Activated naive CD8-positive, alpha-beta T cell treated with anti-CD3 and anti-CD28 coated beads for 36 hours (primary cell): ENCODE measurements at places on chromosomes 12 and 14. TPM values are rescaled to one million over a fixed set of nuclear protein-coding genes. Genes with fewer than 3 reads are reported as not detected.
A peak's percentile ranks its signal among the peaks of the same experiment; 100 is the strongest.

DNA sequence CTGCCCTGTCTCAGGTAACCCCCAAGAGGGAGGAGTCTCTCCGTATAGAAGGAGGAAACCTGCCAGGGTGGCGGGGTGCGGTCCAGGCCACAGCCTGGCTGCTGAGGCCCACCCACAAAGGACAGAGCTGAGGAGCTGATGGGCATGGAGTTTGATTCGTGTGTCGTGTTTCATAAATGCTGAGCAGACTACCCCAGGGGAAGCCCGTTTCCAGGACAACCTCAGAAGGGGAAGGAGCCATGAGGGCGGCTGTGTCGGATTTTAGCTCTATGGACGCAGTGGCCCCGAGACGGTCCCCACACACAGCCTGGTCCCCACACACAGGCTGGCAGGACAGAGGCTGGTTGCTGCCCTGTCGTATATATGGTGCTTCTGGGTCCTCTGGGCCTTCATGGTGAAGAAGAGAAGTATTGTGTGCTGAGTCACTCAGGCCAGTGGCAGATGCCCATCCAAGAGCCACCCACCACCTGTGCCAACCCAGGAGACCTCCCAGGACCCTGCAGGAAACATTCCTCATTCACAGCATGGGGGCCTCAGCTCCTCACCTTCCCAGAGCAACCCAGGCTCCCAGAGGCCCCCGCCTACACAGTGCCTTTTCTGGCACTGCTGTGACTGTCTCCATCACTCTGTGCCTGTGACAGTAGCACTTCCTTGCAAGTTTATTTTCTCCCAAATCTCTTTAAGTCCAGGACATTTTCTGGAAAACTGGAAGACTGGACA, 63.1 kb upstream of the RIN3 start:
- no peak overlapping the region for H3K27ac ChIP-seq
- no peaks in the 10 kb centered on the region for H3K27me3 ChIP-seq
- no peaks in the 10 kb centered on the region for H3K36me3 ChIP-seq

GRCh38 chr14:93888995-93889394, 38.1 kb upstream of the FAM181A start:
- no peak overlapping the region for H3K4me3 ChIP-seq
- no peaks in the 10 kb centered on the region for H3K36me3 ChIP-seq
- peaks cover 20% of the 10 kb centered on the region for H3K27me3 ChIP-seq
- no peaks in the 10 kb centered on the region for H3K4me1 ChIP-seq

- H3K36me3 ChIP-seq: no peaks in the 10 kb centered on the region
- no peak overlapping the region for H3K4me3 ChIP-seq
- H3K27ac ChIP-seq: no peak overlapping the region
- H3K27me3 ChIP-seq: peaks cover 16% of the 10 kb centered on the region
- H3K4me1 ChIP-seq: peaks cover 7% of the 10 kb centered on the region
Observed at GRCh38 chr12:62654326-62655241, 188.0 kb downstream of the MON2 start.

The GALNT16 gene
- total RNA-seq: 0.50 TPM

The SERPINA4 gene
- not detected for total RNA-seq

- H3K27me3 ChIP-seq: no peaks in the 10 kb centered on the region
- no peaks in the 10 kb centered on the region for H3K36me3 ChIP-seq
- H3K4me3 ChIP-seq: no peak overlapping the region
- peaks cover 4% of the 10 kb centered on the region for H3K4me1 ChIP-seq
Observed at GRCh38 chr12:124630791-124631313, 63.4 kb upstream of the NCOR2 start.

The SCN8A gene
- 0.93 TPM for total RNA-seq

GRCh38 chr12:117408161-117408791, 46.9 kb upstream of the NOS1 start:
- DNase-seq: no peak
- H3K27me3 ChIP-seq: no peaks in the 10 kb centered on the region
- H3K36me3 ChIP-seq: no peaks in the 10 kb centered on the region
- H3K27ac ChIP-seq: no peak overlapping the region
- H3K4me3 ChIP-seq: no peak overlapping the region

GRCh38 chr12:21906919-21907493, 34.2 kb downstream of the ABCC9 start:
- DNase-seq: no peak
- H3K27ac ChIP-seq: no peak overlapping the region
- no peaks in the 10 kb centered on the region for H3K36me3 ChIP-seq
- H3K27me3 ChIP-seq: peaks cover 3% of the 10 kb centered on the region
- H3K4me1 ChIP-seq: no peaks in the 10 kb centered on the region
- no peak overlapping the region for H3K4me3 ChIP-seq

- peak overlapping the region; percentile 89 for H3K4me3 ChIP-seq
- DNase-seq: no peak
- peak overlapping the region; percentile 60 for H3K27ac ChIP-seq
- H3K27me3 ChIP-seq: no peaks in the 10 kb centered on the region
- H3K36me3 ChIP-seq: peaks cover 14% of the 10 kb centered on the region
Observed at GRCh38 chr12:6929466-6930452, 2.0 kb downstream of the ATN1 start.

- H3K27ac ChIP-seq: no peak overlapping the region
- H3K36me3 ChIP-seq: no peaks in the 10 kb centered on the region
- no peak overlapping the region for H3K4me3 ChIP-seq
- no peaks in the 10 kb centered on the region for H3K4me1 ChIP-seq
Observed at GRCh38 chr14:61153914-61154545, 127.1 kb downstream of the TMEM30B start.

- DNase-seq: no peak
- peaks cover 15% of the 10 kb centered on the region for H3K27me3 ChIP-seq
- no peaks in the 10 kb centered on the region for H3K36me3 ChIP-seq
- no peak overlapping the region for H3K27ac ChIP-seq
- H3K4me1 ChIP-seq: no peaks in the 10 kb centered on the region
Observed at GRCh38 chr14:104240434-104241157, 102.2 kb downstream of the KIF26A start.

DNA sequence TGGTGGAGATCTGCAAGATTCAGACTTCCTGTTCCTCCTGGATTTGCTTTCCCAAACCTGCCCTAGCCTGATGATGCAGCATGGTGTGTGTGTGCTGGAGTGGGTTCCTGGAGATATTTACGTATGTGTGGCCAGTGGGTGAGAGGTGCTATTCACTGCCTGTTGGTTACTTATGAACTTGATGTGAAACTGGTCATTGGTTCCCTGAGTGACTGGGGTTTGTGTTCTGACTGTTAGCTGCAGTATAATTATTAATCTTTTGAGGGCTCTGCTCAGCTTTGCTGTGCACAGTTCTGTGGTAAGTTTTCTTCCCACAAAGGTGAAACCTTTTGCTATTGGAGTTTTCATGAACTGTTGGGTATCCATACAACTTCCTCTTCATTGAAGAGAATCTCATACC, 541.8 kb upstream of the FBXO33 start:
- no peak overlapping the region for H3K4me3 ChIP-seq
- no peak overlapping the region for H3K27ac ChIP-seq

DNA sequence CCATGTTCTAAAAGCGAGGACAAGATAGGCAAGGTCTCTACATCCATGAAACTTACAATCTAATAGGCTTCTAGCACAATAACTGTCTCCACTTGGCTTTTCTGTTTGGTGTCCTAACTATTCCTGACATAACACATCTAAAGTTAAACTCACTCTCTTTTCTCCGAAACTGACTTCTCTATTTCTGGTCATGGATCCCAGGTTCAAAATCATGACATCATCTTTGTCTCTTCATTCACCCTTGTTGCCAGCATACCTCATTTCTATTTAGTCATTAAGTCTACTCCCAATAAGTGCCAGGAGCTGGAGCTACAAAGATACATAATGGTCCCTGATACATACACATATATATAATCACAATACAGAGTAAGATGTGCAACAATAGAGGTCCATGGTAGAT, 53.9 kb upstream of the CEP83 start:
- peaks cover 2% of the 10 kb centered on the region for H3K4me1 ChIP-seq
- peaks cover 4% of the 10 kb centered on the region for H3K27me3 ChIP-seq

DNA sequence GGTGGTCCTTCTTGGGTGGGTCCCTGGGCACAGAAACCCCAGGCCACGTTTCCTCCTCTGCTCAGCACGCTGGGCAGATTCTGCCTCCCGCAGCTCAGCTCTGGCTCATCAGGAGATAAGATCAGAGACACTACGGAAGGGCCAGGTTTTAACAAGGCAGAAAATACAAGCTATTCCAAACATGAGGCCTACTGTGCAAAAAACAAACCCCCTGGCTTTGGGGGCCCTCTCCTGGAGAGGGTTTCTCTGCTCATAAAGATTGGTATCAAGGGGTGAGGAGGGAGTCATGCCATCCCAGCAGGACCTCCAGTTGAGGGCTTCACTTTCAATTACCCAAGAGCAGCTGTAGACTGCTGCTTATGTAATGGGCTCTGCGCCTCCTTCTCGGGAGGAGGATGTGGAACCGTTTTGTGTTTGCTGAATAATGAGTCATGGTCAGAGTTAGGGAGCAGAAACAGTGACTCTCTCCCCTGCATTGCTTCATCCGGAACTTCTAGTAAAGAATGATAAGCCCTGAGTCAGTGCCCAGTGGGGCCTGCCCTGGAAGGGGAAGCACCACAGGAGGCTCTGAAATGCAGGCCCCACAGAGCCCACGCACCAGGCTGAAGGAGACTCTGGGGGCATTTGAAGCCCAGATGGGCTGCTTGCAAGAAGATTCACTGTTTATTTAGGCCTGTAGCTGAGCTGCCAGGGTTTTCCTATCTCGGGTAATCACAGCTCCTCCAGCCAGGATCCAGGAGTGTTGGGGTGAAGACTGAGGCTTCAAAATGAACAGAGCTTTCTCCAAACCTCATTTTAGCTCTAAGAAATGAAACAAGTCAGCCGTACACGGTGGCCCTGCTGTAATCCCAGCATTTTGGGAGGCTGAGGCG, 79.3 kb downstream of the SSPN start:
- DNase-seq: peak; percentile 61
- H3K27ac ChIP-seq: peak overlapping the region; percentile 77
- H3K4me1 ChIP-seq: peaks cover 25% of the 10 kb centered on the region
- no peaks in the 10 kb centered on the region for H3K27me3 ChIP-seq

DNA sequence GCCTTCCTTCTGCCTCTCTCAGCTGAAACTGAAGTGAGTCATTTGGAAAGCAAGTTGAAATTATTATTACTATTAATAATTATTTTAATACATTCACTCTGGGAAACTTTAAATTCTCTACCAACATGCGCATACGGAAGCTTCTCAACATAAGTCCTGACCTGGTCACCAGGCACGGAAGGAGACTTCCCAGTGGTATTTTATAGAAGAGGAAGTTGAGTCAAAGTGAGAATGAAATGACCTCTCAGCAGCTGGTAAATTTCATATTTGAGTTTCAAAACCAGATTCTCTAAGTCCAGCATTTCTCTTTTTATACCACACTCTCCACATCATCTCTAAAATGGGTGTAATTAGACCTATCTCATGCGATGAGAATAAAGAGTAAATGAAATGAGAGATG, 747.4 kb downstream of the VRK1 start:
- H3K27ac ChIP-seq: no peak overlapping the region
- H3K4me3 ChIP-seq: no peak overlapping the region
- peaks cover 6% of the 10 kb centered on the region for H3K4me1 ChIP-seq
- no peak for DNase-seq
- H3K36me3 ChIP-seq: no peaks in the 10 kb centered on the region
- H3K27me3 ChIP-seq: no peaks in the 10 kb centered on the region

DNA sequence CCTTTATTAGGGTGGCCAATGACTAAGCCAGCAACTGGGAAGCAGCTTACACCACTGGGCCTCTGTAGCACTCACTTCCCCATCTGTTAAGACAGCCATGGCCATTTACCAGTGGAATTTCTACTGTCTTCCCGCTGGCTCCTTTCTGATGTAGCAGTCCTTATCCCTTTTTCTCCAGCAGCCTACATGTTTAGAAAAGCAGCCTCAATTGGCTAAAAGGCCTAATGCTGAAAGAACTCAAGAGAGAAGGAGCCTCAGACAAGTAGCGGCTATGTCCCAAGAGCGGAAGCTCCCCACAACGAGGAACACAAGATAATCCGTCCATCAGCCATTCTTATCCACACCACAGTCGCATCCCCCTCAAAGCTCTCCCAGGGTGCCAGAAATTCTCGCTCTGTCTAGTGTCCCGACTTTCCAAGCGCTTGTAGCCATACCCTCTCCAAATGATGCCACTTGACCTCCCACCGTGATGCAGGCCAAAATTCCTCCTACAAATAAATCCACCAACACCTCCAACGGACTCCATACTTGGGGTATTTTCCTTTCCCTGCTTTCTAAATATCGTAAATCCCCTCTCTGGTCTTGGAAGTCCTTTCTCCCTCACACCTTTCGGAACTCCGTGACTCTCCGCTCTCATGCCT, 624 bp downstream of the M6PR start:
- peak overlapping the region; percentile 98 for H3K27ac ChIP-seq
- H3K4me1 ChIP-seq: peaks cover 42% of the 10 kb centered on the region
- no peak for DNase-seq
- peaks cover 47% of the 10 kb centered on the region for H3K36me3 ChIP-seq

GRCh38 chr12:71876137-71876799, 36.7 kb downstream of the TBC1D15 start:
- peaks cover 38% of the 10 kb centered on the region for H3K36me3 ChIP-seq
- DNase-seq: no peak
- peaks cover 13% of the 10 kb centered on the region for H3K4me1 ChIP-seq
- no peak overlapping the region for H3K27ac ChIP-seq

The LBHD2 gene
- total RNA-seq: not detected
